ENCODE measurements at places on chromosomes 4 and X.

GRCh38 chrX:95903975-95904374 lies 780.7 kb upstream of the DIAPH2 start:
- no peak for DNase-seq

- no peak for DNase-seq
These were observed 378.1 kb upstream of the FTHL17 start for GRCh38 chrX:31449965-31450364.

DNA sequence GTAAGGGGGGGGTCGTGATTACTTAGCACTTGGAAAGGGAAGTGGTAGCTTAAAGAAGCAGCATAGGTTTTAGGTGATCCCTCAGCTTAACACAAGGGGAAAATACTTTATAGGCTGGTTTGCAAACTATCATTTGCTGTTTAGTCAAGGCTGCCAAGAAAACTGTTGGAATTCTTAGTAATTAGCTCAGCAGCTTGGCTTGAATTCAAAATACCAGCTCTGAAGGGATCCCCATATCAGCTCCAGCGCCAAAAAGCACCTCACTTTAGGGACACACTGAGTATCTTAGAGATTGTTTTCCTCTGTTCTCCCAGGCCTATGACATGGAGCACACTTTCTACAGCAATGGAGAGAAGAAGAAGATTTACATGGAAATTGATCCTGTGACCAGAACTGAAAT lies 8.8 kb downstream of the TNMD start:
- DNase-seq = no peak

DNA sequence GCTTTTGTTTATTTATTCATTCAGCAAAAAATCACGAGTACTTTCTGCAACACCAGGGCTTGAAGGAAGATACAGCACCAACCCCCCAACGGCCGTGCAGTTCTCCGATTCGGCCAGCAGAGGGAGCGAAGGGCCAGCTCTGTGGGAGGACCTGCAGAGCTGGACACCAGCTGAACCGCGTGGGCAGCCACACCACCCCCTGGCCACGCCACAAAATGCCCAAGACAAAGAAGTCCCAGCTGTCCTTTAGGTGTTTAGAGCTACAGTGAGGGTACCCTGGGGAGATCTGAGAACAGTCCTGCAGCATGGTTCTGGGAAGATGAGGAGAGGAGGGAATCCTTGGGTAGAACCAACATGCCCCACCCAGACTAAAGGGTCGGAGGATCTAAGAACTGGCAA lies 83.1 kb downstream of the RELL1 start:
- no peak for DNase-seq

GRCh38 chr4:154049457-154050181 lies 260.7 kb upstream of the SFRP2 start:
- DNase-seq = no peak

GRCh38 chr4:175784986-175785525 lies 27.0 kb downstream of the GPM6A start:
- no peak for DNase-seq

DNA sequence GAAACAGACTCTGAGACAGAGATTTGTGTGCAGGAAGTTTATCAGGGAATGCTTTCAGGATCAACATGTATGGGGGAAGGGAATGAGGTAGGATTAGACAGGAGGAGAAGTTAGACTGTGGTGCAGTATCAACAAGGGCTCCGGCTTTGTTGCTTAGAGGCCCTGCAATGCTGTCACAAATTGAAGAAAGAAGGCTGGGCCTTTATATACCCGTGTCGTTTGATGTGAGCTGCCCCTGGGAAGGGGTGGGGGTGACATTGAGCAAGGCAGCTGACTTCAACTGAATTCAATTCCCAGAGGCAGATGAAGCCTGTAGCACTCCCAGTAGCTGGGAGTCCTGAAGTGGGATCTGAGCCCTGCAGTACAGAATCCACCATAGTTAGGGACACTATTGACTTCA lies 29.5 kb upstream of the USP9X start:
- no peak for DNase-seq

- DNase-seq = no peak
These were observed 211.8 kb upstream of the PSAPL1 start for GRCh38 chr4:7646384-7647061.

- DNase-seq = peak; percentile 88
These were observed at the start of gene SAP30 for GRCh38 chr4:173370477-173371291. Gene SAP30 (plus strand): TSS chr4:173370954. CDS start chr4:173371183, 229 bp downstream.

DNA sequence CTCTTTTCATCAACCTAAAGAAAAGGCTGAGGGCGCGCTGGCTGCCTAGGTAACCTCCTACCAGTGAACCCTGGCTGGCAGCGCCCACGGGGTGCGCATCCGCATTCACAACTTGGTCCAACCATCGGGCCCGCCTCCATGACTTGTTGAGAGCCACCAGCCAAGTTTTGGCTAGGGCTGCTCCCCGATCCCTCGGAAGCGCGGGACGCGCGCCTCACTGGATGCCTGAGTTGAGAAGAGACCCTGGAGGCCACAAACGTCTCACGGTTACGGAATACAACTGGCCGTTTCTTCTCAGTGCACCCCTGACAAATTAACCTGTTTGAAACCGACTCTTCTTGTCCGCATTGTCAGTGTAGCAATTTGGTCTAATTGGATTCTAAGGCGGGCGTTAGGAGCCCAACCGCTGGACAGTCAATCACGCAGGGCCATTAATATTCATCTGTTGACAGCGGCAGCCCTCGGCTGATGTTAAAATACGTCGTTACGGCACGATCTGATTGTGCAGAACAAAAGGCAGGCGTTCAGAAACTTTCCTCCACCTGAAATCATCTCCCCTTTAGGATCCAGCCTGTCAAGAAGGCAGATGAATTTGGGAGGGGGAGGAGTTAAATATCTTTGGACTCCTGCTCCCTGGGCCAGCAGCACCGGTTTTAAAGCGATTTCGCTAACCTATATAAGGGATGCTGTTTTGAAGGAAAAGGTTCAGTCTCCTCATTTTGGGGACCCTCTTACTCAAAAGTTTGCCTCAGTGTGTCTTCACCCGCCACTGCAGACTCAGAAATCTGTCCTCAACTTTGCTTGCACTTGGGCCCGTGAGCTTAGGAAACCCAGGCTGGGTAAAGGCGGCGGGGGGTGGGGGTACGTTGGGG lies 1.2 kb downstream of the GPC3 start:
- DNase-seq = no peak

Data from SHP77 (cell line).